ENCODE measurements at places on chromosomes 2 and 18.

- no peak for DNase-seq
Observed at GRCh38 chr2:236939721-236940231, 145.9 kb upstream of the COPS8 start.

GRCh38 chr2:226877491-226877890, 41.6 kb downstream of the RHBDD1 start:
- DNase-seq, result no peak

DNA sequence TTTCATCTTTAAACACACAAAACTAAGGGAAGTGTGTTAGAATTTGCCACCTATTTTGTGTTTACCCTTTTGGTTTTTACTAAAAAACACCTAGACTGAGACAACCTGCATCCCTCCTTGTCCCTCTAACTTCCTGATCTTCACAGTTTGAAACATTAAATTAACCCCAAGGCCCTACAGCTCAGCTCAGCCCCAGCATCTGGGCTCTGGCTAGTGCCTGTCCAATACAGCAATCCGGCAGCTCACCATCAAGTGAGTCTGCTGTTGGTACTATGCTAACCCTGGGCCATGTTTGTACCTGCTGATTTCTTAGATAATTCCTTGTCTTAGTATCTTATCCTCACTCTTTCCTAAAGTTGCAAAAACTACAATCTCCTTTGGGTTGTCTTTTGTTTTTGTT, 162.4 kb downstream of the DSEL start:
- no peak for DNase-seq

DNA sequence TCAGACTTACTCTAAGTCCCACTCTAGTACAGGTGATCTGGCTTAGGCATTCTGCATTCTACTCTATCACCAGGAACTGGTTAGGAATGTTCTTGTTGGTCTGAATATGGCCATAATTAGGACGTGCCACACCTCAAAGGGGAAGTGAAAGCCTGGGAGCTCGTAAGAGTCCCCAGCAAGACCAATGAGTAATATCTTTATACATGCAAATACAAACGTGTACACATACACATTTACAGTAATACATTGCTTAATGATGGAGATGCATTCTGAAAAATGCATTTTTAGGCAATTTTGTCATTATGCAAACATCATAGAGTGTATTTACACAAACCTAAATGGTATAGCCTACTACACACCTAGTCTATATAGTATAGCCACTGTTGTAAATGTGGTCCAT, 19.5 kb upstream of the ERCC3 start:
- DNase-seq, result no peak

DNA sequence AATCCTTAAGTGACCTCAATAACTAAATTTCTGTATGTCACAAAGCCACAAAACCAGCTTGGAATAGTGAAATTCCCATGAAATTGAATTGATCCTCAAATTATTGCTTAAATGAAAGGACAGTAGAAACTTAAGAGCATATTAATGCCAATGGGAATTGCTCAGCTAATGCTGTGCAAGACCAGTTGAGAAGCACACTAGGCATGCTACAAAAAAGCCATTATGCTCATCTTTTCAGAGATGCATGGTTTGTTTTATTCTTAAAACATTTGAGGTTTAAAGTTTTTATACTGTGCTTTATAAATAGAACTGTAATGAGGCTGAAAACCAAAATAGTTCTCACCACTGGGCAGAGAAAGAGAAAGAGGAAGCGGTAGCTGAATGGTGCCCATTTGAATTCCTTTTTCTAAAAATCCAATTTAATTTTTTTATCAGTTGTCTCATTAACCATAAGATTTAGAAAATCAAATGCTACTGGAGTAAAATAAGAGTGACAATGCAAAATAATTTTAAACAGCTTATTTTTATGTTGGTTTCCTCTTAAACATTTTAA, 98.6 kb downstream of the LNPK start:
- no peak for DNase-seq

GRCh38 chr2:65393743-65394422, 38.5 kb downstream of the SPRED2 start:
- no peak for DNase-seq

DNA sequence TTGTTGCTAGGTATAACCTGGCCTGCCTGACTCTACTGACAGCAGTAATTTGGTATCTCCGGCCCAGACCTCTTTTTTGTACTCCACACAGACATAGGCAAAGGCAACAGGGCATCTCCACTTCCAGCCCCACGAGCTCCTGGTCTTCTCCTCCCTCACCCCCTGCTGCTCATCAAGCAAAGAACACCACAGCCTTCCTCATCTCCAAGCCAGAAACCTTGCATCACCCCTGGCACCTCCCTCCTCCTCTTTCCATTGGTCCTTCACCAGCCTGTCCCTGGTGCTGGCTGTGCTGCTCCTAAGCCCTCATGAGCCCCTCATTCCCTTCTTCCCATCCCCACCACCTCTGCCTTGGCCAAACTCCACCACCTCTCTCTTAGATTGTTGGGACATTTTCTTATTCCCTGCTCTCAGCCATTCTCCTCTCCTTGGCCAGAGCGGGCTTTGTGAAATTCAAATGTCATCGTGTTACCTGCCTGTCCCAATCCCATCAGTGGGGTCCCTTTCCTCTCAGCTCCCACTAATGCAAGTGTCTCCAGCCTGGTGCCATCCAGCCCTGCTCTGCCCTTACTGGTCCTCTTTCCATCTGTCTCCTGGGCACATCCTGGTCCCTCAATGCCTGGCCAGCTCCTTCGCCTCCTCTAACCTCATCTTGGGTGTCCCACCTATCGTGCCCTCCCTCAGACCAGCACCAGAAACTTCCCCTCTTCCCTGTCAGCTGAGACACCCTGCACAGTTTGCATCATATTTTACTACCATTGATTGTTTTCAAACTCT, 77.4 kb downstream of the INHBB start:
- no peak for DNase-seq

GRCh38 chr2:36197181-36197971, 158.2 kb upstream of the CRIM1 start:
- DNase-seq, result no peak

DNA sequence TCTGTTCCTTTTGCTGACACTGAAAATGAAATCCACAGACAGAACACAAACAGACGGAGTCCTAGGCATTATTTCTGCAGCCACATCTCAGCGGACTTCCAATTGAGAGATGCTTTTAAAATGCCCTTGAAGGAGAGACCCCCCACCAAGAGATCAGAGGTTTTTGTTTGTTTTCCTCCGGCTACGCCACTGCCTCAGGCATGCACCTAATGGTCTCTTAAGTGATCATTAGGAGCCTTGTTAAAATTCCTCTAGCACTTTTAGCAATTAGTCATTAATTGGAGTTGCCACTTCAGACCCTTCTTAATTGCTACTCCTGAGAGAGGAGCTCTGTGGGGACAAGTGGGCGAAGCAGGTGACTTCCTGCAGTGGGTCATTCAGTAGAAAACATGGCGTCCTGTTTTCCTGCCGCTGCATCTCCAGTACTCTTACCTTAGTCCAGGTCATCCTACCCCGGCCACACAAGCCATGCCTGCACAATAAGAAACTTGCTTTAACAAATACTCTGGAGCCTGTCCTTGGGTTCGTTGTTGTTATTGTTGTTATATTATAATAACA, 257.7 kb upstream of the CHAC2 start:
- DNase-seq, result no peak

- DNase-seq, result no peak
Observed at GRCh38 chr2:190477661-190478454, 56.7 kb downstream of the NEMP2 start.

DNA sequence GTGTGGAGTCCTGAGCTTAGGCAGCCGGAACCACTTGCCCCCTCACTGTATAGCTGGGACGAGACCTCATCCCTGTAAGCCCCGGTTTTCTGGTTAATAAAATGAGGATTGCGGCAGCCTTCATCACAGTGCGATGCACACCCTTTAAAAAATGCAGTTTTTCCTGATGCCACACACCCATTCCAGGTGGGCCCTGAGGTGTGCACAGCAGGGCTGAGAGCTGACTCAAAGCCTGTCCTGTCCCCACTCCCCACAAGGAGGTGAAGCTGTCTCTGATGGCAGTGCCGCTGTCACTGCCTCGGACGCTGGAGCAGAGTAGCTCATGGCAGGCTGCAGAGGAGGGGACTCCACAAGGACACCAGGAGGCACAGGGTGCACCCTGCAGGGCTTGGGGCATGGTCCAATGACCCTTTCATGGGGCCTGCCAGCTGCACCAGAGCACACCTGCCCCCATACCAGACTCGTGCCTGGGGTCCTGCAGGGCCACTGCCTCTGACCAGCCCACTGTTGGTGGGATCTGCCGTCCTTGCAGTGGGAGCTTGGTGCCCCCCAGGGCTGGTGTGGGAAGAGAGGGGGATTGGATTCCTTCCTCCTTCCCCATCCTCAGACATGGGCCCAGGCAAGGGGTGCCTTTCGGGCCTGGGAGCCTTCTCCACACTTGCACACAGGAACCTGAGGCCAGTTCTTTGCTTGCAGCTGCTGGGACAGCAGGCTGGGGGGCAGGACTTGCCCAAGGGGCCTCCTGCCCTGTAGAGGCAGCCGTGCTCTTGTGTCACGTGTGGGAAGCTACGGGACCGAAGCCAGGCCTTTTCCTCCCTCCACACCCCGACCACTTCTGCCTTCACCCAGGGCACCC, 22.8 kb downstream of the GPC1 start:
- no peak for DNase-seq

- DNase-seq, result no peak
Observed at GRCh38 chr18:25005541-25006403, 346.2 kb downstream of the ZNF521 start.

- no peak for DNase-seq
Observed at GRCh38 chr2:68371581-68371980, 6.5 kb downstream of the PLEK start.

- DNase-seq, result no peak
Observed at GRCh38 chr18:79133724-79134123, 64.5 kb downstream of the ATP9B start.

DNA sequence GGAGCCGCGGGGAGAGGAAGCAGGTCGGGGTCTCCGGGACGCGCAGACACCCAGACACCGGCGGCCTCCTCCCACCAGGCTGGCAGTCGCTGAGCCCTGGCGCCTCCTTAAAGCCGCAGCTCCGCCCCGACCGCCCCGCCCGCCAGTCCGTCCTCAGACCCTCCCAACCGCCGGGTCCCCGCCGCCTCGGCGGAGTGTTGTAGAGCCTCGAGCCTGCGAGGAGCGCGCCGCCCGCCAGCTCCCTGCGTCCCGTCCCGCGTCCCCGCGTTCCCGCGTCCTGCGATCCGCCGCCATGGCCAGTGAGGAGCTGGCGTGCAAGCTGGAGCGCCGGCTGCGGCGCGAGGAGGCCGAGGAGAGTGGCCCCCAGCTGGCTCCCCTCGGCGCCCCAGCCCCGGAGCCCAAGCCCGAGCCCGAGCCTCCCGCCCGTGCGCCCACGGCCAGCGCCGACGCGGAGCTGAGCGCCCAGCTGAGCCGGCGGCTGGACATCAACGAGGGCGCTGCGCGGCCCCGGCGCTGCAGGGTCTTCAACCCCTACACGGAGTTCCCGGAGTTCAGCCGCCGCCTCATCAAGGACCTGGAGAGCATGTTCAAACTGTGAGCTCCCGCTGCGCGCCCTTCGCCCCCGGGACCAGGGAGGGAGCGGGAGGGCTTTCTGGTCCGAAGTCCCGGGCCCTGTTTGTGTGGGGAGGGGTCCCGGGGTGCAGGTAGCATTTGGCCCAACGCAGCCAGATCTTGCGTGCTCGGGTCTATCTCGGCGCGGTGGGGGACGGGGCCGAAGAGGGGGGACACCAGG, at the start of gene EFHD1:
EFHD1 (plus strand) TSS at position 192 of the 793 bp plus-strand sequence; CDS start at position 293, 101 bp downstream.
- DNase-seq, result peak; percentile 64

DNA sequence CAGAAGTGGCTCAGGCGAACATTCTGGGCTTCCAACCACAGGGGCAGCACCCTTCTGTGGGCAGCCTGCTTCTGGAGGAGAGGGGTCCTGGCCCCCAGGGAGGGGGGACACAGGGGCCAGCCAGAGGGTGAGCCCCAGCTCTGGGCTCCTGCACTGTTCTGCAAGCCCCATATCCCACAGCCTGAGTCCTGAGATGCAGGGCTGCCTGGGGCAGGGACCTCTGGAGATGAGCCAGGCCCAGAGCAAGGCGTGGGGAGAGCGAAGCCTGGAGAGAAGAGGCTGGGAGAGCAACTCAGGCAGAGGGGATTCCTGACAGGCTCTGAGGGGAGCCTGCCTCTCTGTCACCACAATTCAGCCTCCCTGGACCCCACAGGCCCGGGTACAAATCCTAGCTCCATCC, 13.5 kb upstream of the PRSS56 start:
- no peak for DNase-seq

DNA sequence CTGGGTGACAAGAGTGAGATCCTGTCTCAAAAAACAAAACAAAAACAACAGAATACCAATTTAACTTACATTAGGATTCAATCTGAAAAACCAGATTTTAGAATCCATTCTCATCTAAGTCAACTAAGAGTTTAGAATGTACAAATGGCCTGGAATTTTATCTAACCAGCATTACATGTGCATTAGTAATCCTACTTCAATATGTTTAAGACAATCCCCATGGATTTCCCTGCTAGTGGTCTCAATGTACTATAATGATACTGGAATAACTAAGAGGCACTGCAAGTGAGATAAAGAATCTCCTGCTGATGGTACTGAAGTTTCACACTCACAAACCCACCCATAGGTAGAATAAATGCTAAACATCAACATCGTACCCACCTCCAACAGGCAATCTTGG, 53.9 kb upstream of the DNER start:
- DNase-seq, result no peak

GRCh38 chr2:229282758-229283546, 11.9 kb upstream of the PID1 start:
- no peak for DNase-seq

GRCh38 chr2:208192611-208193236, 2.9 kb upstream of the C2orf80 start:
- DNase-seq, result no peak

GRCh38 chr2:241618829-241619228, 18.1 kb downstream of the THAP4 start:
- DNase-seq, result no peak

DNA sequence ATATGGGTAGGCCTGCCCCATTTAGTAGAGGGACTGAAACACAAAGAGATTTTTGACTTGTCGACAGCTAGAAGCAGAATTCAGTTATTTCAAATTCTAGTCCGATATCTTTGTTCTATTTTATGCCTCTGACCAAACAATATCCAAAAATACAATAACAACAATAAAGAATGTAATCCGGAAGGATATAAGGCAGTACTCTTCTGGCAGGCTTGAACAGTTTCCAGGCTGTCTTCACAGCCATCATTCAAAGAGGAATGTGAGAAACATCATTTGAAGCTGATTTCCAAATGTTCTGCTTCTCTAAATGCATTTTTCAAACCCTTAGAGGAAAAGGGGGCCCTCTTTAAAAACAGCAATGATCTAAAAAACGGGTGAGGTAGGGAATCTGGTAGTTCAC, 36.7 kb upstream of the SPTBN1 start:
- no peak for DNase-seq

DNA sequence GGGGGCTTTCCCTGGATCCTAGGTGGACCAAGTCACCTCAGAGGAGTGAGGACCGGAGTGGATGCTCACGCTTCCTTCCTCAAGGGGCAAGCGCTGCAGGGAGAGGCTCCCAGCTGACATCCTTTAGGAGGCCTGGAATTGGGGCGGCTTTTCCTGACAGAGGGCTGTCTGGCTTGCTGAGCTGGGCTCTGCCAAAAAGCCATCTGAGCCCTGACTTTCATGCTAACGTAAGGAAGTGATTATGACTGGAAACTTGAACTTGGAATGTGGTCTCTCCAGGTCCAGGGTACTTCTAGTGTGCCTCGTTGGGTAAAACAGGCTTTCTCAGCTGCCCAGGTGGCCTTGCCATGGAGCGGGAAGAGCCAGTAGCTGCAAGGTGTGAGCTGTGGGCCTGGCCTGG, 268.3 kb upstream of the SPRED2 start:
- DNase-seq, result no peak

GRCh38 chr2:216553093-216553478, 54.4 kb downstream of the RPL37A start:
- no peak for DNase-seq

- no peak for DNase-seq
Observed at GRCh38 chr2:32051836-32052439, 11.4 kb upstream of the SPAST start.

All from activated CD4-positive, alpha-beta T cell treated with anti-CD3 and anti-CD28 coated beads for 48 hours (primary cell).